Right forelimb (tissue), 1 donor: ENCODE measurements at places on chromosomes 16 and 17.

DNA sequence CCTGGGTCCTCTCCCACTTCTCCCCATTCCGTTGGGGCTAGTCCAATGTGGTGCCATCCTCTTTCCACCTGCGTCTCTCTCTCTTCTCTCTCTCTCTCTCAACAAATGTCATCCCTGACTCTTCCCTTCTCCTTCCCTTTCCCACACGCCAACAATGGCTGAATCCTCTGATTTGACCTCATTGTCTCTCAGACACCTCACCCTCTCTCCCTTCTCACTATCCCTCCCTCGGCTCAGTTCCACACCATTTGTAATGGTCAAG, 628 bp upstream of the ZNF18 start:
- no peak for DNase-seq

DNA sequence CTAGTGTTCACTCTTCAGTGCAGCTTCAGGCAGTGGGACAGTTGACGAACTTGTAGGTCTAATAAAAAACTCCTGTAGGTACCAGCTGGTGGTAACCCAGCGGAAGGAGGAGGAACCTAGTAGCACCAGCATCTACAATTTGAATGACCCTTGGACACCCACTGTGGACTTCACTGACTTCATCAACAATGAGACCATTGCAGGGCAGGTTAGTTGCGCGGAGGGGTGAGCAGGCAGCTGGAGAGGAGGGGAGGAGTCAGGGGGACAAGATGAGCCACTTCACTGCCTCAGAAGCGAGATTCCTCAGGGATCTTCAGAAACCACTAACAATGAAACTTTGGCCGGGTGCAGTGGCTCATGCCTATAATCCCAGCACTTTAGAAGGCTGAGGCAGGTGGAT, 22.3 kb downstream of the AOC3 start:
- DNase-seq, result no peak

- DNase-seq, result no peak
Observed at GRCh38 chr16:15049581-15050180, 6.2 kb downstream of the NTAN1 start.

- no peak for DNase-seq
Observed at GRCh38 chr16:57704011-57704904, 9.7 kb downstream of the DRC7 start.

DNA sequence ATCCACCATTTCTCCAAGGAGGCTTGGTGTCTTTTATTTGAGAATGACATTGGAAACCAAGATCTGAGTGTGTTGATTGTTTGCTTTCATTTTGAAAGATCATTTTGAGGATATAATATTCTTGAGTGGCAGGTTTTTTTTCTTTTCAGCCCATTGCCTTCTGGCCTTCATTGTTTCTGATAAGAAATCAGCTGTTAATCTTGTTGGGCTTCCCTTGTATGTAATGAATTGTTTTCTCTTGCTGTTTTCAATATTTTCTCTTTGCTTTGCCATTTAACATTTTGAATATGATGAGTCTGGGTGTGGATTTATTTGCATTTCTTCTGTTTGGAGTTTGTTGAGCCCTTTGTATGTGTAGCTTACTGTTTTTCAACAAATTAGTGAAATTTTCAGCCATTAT, 22.0 kb downstream of the PRSS54 start:
- no peak for DNase-seq
